ENCODE measurements at places on chromosomes 7 and 10.

DNA sequence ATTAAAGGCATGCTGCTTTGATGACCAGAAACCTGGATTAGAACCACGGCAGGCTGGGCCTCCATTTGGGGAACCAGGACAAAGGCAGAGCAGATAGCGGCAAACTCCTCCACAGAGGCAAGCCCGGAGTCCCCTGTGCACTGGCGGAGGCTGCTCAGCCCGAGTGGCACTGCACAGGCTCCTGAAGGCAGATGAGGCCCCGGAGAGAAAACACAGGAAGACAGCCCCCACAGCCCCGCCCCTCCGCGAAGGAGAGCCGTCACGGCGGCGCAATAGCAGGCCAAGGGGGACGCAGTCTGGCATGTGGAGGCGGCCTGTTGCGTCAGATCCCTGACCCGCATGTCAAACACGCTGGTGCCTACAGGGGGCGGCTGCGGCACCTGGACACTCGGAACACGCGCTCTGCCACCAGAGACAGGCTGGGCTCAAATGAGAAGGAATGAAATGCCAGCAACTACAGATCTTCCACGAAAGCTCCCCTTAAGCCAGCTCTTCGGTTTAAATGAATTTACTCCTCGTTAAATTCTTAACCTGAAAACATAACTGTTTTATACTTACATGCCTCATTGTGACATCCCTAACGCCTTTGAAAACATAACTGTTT, 128.5 kb downstream of the MAD1L1 start:
- peak; percentile 81 for DNase-seq

DNA sequence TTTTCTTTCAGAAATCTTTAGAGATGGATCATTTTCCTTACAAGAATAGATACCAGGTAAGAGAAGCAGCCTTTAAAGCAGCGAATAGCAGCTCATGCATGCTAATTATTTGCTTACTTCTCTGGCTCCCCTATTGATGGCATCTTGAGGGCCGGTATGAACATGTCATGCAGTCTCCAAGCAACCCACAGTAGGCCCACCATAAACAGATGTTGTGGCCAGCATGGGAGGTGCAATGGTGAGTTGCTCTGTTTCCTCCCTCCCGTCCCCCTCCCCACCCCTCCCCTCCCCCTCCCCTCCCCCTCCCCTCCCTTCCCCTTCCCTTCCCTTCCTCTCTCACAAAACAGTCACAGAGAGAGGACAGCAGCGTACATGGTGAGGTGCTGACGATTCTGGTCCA, 9.7 kb upstream of the ZNF273 start:
- no peak for DNase-seq

DNA sequence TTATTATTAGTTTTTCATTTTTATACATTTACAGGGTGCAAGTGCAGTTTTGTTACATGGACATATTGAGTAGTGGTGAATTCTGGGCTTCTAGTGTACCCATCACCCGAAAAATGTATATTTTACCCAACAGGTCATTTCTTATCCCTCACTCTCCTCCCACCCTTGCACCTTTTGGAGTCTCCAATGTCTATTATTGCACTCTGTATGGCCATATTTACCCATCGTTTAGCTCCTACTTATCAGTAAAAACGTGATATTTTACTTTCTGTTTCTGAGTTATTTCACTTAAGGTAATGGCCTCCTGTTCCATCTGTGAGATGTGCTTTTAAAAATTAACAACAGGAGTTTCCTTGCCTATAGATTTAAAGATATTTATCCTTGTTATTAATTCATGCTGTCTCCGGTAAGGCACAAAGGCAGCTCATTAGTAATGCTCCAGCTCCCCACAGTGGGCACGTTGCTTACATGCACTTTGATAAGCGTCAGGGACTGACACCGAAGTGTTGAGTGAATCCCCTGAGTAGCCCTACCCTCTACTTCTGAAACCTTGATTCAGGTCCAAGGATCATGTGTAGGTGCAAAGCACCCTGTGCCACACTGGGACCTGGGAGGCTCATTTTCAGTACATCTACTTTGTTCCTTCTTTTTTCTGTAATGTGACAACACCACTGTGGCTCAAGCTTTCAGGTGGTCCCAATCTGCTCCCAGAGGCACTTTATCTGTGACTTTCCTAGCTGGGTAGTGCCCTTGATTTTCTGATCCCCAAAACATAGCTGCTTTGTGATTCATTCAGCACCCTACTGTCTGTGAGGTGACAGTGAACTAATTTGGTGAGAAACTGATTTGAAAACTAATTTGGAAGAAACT, 27.3 kb downstream of the HYAL4 start:
- peak; percentile 17 for DNase-seq

- no peak for DNase-seq
Measured at GRCh38 chr10:104101902-104102301, 16.2 kb upstream of the COL17A1 start.

- DNase-seq: no peak
Measured at GRCh38 chr7:28682801-28683200, 270.5 kb downstream of the CREB5 start.

DNA sequence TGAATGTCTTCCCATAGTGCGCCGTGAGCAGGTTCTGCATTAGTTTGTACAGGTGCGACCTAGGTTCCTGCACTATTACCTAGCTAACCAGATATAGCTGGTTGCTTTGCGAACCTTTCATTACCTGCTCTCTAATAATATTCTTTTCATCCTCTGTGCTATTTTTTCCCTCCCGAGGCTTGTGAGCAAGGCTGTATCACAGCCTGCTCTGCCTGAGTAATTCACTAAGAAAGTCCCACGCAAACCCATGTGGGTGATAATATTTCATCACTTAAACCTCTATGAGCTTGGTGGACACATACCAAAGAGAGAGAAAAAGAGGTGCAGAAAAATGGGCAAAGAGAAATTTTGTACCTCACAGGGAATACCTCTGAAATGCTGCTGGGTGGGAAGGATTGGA, 8.4 kb downstream of the INHBA start:
- no peak for DNase-seq

GRCh38 chr10:69361303-69361614, 55.5 kb downstream of the TACR2 start:
- DNase-seq: no peak

DNA sequence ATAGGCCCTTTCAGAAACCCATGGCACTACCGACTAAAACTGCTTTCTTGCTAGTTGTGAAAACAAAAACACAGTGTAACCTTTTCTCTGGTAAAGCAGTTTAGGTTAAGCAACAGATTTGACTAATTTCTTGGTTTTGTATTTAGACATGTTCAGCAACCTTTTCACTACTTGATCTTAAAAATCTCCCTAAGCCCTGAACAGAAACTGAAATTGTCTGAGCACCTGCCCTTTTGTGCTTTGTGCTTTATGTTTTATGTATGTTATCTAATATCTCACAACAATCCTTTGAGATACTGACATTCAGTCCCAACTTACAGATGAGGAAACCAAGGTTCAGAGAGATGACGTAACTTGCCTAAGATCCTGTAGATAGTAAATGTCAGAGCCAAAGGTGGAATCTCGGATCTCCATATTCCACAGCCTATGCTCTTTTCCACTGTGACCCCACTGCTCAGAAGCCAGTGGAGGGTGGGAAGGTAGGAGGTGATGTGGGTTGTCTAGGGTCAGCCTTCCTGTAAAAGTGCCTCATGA, 146.6 kb downstream of the LCOR start:
- DNase-seq: no peak

- DNase-seq: no peak
Measured at GRCh38 chr7:78329001-78329655, 530.6 kb downstream of the PHTF2 start.

DNA sequence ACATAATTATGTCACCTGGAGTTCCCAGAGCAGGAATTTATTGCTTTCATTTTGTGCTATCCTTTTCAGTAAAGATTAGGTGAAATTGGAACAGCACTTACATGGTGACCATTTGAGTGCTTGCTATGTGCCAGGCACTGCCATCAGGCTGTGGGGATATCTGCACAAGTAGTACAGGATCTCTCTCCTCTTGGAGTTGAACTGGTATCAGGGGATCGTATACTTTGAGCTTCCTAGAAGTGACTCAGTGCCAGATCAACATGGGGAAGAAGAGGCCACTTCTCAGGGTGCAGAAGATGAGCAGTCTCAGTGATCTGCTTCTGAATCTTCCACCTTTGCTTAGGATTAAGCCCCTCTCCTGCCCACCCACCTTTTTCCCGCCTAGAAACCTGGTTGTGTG, 29.5 kb downstream of the SGPL1 start:
- DNase-seq: no peak

DNA sequence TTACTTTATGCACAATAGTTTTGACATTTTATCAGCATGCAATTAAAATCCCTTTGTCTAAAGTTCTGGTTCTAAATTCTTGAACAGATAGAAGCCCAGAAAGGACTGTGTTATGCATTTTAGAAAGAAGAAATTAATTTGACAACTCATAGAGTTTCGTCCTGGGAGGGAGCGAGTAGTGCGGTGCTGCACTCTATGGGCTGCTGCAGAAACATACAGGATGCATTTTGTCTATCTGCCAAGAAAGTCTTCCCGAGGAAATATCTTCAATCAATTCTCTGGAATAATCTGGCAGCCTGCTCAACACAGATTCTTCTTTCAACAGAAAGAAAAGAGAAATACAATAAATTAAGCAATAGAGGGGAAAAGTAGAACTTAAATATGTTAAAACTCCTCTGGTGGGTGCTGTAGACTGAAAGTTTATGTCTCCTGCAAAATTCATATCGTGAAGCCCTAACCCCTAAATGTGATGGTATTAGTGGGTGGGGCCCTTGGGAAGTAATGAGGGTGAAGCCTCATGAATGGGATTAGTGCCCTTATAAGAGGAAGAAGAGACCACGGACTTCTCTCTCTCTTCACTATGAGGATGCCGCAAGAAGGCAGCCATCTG, 39.0 kb upstream of the IFRD1 start:
- no peak for DNase-seq

DNA sequence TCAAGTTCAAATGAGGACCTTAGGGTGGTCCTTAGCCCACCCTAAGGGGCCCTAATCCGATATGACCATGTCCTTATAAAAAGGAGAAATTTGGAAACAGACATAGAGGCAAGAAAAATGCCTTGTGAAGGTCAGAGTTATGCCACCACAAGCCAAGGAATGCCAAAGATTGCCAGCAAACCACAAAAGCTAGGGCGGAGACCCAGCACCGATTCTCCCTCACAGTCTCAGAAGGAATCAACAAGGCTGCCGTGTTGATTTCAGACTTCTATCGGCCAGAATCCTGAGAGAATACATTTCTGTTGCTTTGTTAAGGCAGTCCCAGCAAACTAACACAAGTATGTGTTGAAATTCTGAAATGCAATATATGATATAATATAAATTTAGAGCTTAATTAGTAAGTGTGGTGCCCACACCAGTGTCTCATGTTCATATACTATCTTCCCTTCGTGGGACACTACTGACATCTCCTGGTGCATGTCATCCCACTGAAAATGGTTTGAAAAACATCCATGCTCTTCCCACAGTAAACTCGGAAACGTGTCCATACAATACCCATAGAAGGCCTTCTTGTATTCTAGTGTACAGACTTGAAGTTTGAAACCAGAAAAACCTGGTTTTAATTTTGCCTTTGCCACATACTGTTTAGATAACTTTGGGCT, 349.0 kb downstream of the TNS3 start:
- DNase-seq: no peak

DNA sequence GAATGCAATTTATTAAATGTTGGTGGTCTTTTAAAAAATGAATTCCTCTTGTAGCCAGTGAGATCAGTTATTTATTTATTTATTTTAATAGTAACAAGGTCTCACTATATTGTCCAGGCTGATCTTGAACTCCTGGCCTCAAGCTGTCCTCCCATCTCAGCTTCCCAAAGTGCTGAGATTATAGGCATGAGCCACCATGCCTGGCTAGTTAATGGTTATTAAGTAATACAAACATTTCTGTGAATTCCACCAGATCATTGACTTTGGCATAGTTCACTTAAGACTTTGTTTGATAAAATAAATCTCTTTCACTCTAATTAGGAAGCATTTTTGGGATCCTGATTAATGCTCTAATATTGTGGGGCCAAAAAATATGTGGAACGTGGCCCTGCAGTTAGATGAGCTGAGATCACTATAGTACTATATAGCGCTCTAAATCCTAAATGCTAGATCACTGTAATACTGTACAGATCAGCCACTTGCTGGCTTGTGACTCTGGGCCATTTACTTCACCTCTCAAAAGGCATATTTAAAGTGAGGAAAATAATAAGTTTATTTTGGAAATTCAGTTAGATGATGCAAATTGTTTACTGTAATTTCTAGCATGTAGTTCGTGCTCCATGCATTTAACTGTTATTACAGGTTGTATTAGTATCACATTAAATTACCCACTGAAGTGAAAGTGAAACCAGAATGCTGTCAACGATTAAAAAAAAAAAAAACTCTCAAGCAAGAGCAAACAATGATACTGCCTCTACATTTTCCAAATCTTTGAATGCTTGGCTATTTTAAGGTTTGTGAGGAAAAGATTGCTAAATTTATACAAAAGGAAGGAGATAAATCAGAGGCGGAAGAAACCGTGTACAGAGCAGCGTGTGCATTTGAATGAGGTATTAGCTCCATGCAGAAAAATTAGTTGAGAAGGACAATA, 15.9 kb upstream of the FAS start:
- no peak for DNase-seq

DNA sequence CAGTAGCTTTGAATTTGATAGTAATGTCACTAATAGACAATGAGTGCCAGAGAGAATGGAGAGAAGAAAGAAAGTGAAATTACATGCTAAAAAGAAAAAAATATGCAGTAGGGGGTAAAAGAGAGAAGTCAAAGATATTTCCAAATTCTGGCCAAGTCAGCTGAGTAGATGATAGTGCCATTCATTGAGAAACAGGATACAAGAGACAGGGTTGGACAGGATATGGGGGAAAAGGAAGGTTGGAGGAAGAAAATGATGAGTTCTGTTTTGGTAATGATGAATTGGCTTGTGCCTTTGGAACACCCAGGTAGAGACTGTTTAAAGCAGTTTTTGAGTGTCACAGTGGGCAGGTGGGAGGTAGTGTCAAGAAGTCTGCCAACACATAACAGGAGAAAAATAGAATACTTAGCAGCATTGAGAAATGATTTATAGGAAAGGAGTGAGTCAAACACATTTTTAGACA, 78.3 kb downstream of the LRRC17 start:
- no peak for DNase-seq

GRCh38 chr7:47255441-47255840, 326.5 kb downstream of the TNS3 start:
- no peak for DNase-seq

DNA sequence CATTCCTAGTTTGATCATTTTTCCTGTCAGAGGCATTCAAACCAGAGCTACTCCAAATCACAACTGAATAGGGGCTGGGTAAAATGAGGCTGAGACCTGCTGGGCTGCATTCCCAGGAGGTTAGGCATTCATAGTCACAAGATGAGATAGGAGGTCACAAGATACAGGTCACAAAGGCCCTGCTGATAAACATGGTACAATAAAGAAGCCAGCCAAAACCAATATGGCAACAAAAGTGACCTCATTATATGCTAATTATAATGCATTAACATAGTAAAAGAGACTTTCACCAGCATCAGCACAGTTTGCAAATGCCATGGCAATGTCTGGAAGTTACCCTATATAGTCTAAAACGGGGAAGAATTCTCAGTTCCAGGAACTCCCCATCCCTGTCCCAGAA, 37.3 kb downstream of the TWIST1 start:
- no peak for DNase-seq

- DNase-seq: no peak
Measured at GRCh38 chr7:69717221-69717620, 118.9 kb downstream of the AUTS2 start.

Data from activated CD4-positive, alpha-beta T cell treated with anti-CD3 and anti-CD28 coated beads, Interleukin-2, amount 50 U/mL, for 48 hours (primary cell).